ENCODE measurements at places on chromosomes 12 and 14.

GRCh38 chr12:113385282-113385882, 18.3 kb downstream of the SDS start:
- DNase-seq: no peak

- no peak for DNase-seq
Measured at GRCh38 chr14:93073358-93073707, 42.4 kb downstream of the ITPK1 start.

GRCh38 chr12:120720234-120720986, 5.2 kb upstream of the ACADS start:
- peak; percentile 21 for DNase-seq

DNA sequence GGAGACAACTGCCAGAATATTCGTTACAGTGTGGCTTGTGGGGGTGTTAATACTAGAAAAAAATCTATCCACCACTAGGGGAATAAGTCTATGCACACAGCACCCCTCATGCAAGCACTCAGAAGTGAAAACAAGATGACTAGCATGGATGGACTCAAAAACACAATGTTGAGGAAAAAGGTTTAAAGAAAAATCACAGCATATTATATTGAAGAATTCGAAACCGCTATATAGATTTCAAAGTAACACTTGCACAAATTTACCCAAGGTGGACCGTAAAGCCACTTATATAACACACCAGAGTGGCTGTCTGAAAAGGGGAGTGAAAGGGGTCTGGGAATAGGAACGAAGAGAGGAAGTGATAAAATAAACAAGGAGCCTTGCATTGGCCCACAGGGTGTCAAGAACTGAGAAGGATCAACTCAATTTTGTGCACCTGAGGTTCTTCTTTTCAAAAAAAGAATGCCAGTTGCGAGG, 544 bp downstream of the ABCD4 start:
- DNase-seq: no peak

- peak; percentile 42 for DNase-seq
Measured at GRCh38 chr12:121388421-121388981, 11.4 kb upstream of the RNF34 start.

DNA sequence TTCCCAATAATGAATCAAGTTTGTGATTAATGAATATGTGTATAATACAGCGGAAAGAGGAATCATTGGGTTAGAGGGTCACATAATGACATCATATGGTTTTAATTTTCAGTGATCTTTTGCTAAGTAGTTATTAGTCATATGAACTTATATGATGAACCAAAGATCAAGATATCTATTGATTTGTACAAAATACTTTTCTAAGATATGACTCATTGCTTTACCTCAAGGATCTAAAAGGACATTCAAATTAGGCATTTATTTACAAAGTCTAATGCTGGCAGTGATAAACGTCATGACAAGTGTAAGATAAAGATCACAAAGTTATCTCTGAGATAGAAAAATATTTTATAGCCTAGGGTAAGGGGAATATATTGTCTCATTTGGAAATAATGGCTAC, 417.8 kb downstream of the RPL10L start:
- no peak for DNase-seq

- no peak for DNase-seq
Measured at GRCh38 chr14:96229315-96229714, 24.7 kb downstream of the BDKRB2 start.

GRCh38 chr12:89552376-89552775, 26.5 kb upstream of the POC1B start:
- no peak for DNase-seq

DNA sequence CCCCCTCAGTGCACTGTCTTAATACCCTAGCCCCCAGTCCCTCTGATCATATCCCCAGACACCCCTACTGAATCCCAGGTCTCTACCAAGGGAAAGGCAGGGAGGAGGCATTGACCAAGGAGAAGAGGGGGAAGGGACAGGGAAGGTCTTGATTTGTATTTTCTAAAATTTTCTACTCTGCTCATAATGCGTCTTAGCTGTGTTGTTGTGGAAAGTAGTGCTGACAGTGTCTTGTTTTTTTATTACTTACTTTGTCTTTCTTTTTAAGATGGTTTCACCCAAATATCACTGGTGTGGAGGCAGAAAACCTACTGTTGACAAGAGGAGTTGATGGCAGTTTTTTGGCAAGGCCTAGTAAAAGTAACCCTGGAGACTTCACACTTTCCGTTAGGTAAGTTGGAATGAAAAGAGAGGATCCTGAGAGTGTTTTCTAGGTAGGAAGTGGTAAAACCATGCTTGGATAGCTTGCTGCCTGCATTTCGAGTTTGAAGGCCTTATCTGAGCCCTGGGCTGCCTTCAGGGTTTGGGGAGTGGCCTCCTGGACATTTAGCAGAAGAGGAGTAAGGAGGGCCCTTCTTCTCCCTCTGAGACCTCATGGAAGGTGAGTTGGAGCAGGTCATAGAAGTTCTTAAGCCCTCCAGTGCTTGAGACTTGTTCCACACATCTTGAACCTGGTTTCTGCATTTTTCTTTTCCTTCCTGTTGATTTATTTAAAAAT, 27.4 kb downstream of the PTPN11 start:
- DNase-seq: no peak

- no peak for DNase-seq
Measured at GRCh38 chr12:53759261-53759660, 7.5 kb upstream of the CISTR start.
